ENCODE measurements at places on chromosomes 11 and 22.

DNA sequence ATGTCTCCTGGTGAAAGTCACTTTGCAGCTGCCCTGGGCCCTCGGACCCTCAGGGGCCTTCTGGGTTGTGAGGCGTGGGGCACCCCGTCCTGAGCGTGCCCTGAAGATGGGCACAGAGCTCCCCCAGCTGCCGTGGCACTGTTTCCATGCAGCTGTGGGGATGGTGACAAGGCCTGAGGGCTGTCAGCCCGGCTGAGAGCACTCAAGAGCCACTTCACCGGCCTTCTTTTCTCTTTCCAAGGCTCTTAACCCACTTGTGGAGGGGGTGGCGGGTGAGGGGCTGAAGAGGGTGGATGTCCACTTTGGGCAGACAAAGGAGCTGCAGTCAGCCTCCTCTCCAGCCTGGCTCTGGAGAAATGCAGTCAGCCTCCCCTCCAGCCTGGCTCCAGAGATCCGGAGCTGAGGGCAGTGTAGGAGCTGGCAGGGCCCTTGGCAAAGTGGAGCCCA lies 239.5 kb downstream of the ST3GAL4 start:
- DNase-seq: no peak

GRCh38 chr11:18676803-18677202 lies 21.8 kb upstream of the TMEM86A start:
- no peak for DNase-seq

DNA sequence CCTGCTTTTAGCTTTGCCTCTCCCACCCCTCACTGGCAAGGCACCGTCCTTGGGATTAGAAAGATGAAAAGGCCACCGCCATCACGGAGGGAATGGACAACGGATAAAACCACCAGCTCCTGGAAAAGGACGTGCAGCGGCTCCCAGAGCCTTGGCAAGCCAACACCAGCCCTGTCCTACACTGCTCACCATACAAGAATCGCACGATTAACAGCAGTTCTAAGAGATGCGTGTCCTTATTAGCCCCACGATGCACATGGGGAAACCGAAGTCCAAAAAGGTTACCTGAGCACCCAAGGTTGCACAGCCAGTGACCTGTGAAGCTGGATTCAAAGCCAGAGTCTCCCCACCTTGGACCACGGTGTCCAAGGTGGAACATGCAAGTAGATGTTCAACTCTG lies 7.3 kb downstream of the YPEL1 start:
- no peak for DNase-seq

DNA sequence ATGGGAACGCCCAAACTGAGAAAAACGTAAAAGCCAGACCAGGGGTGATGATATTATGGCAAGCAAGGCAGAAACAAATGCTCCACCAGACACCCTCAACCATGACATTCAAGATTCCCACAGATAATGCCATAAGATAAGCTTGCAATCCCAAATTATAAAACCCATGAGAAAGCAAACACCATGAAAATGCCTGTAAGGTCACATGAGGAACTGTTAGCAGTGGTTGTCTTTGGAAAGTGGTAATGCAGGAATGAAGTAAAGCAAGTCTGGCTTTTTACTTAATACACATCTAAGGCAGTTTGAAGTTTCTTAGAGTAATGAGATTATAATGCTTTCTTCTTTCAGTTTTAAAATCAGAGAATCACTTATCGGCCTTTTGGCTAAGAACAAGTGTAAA lies 111.0 kb downstream of the MN1 start:
- no peak for DNase-seq

- no peak for DNase-seq
Observed at GRCh38 chr22:25827415-25827814, 85.4 kb downstream of the MYO18B start.

DNA sequence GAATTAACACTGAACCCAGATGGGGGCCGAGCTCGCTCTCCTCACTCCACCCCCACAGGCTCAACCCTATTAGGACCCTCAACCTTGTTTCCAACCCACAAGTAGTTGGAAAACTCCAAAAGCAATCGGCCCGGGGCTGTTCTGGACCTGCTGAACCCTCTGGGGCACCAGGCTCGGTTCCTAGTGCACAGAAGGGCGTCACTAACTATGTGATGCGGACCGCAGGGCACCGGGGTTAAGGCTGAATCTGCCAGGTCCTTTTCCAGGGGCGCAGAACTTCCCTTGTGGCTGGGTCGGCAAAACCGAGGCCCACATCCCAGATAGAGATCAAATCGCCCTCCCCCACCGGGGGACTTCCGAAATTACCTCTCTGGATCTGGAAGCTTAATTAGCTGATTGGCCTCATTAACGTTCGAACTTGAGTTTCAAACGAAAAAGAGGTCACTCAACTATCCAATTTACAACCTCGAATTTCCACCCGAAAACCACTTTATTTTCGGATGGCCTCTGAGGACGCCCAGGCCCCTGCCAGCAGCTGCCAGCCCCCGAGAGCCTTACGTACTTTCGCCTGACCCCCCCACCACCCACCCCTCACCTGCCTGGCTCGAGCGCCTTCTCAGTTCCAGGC lies 1.7 kb downstream of the SHANK2 start:
- DNase-seq: no peak

- no peak for DNase-seq
Observed at GRCh38 chr11:113408206-113408605, 20.6 kb downstream of the ANKK1 start.

GRCh38 chr11:83723999-83724398 lies 437.8 kb upstream of the CCDC90B start:
- DNase-seq: peak; percentile 39

DNA sequence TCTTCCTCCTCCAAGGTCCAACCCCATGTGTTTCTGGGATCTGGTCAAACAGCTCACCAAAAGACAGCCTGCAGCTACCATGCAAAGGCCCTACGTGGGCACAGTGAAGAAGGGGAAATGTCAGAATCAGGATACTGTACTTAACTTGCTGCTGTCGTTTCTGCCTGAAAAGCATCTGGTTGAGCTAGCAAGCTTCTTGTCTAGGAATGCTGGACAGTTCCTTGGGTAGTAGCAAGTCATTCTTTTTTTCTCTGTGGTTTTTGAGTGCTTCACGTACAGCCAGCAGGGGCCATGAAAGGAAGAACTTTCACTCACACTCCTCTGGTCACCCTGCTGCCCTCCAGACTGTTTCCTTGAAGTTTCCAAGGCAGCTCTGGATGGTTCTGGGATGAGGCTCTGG lies 24.7 kb downstream of the RCOR2 start:
- peak; percentile 67 for DNase-seq

DNA sequence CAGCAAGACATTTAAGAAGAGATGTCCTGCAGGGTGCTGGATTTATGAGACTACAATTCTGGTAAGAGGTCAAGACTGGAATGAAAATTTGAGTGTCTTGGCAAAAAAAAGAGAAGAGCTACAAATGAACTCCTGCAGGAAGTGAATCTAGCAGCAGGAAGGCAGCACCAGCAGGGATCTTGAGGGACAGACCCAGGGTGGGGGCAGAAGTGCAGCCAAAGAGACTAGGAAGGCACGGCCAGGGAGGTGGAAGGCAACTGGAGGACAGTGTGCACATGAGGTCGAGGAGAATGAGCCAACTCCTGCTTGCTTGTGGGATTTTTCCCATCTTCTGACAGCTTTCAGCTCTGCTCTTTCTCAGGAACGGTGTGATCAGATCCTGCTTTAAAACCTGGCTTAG lies 263.2 kb downstream of the BUD13 start:
- DNase-seq: no peak

DNA sequence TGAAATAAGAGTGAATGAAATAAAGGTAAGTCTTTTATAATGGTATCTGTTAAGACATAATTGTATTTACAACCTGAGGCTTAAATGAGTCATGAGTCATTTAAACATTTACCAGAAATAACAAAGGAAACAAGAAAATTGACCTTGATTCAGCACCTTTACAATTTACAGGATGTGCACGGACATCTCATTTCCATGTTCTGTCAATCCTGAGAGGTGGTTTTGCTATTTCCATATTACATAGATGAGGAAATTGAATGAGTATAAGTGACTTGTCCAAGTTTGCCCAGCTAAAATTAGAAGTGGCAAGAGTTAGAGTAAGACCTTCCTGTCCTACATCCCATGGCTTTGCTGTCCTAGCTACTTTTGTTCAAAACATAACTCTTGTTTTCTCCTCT lies 89.1 kb downstream of the TRIM44 start:
- no peak for DNase-seq

Measured in common myeloid progenitor, CD34-positive (primary cell).